Anterior cingulate cortex (tissue), 58 donors: ENCODE measurements at places on chromosomes 4 and X.

DNA sequence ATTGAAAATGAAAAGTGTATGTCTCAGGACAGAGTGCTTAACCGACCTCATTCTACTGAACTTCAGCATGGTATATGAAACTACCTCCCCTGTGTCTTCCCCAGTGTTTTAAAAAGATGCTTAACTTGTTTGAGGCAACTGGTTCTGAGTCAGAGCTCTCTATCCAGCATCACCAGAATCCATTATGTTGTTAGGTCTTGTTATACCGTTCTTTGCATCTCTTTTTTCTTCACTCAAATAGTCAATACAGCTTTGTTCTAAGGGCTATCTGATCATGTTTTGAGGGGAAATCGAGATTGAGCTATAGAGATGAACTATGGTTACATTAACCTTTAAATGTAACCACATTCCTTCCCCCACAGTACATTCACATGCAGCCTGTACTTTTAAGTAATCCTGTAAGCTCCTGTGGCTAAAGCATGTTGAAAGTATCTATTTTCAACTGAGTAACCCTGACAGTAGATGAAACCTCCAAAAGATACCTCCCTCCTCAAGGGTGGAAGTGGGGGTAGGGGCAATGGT is 514.4 kb downstream of the RPA4 start:
- no peak for DNase-seq

- DNase-seq, result no peak
Observed at GRCh38 chr4:102640669-102641068, 120.1 kb downstream of the MANBA start.

GRCh38 chr4:106618956-106619355 is 250.4 kb upstream of the GIMD1 start:
- DNase-seq, result no peak

DNA sequence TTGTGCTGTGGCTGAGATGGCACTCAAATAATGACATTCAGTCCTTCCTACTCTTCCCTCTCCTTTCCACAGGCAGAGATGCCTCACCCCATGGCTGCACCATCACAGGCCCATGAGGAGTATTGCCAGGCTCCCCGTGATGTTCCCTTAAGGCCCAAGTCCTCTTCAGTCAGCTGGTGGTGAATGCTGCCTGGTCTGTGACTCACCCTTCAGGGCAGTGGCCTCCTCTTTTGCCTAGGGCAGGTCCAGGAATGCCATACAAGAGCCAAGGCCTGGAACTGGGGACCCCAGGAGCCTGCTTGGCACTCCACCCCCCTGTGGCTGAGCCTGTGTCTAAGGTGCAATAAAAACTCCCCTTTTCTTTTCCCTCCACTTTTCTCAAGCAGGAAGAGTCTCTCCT is 144.2 kb upstream of the GEMIN8 start:
- no peak for DNase-seq

- no peak for DNase-seq
Observed at GRCh38 chr4:160276785-160277325, 1174.0 kb downstream of the RAPGEF2 start.

DNA sequence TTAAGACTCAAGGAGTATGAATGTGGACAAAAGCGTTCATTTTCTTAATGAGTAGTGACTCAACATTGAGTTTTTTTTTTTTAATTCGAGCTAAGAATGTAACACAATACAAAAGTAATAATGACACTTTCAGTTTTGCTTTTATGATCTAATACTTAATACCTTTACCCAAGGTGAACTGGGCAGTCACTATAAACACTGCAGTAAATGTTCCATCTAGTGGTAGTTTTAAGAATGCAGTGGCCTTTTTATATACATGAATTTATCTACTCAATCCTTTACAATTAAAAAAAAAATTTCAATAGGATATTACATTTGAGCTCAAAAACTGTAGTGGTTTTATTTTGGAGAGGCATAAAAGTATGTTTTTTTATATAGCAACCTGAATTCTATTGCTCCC is 33.9 kb downstream of the PDK3 start:
- DNase-seq, result no peak

- DNase-seq, result no peak
Observed at GRCh38 chr4:155411546-155411945, 34.8 kb upstream of the MAP9 start.

GRCh38 chr4:129189630-129190029 is 93.7 kb downstream of the C4orf33 start:
- no peak for DNase-seq

DNA sequence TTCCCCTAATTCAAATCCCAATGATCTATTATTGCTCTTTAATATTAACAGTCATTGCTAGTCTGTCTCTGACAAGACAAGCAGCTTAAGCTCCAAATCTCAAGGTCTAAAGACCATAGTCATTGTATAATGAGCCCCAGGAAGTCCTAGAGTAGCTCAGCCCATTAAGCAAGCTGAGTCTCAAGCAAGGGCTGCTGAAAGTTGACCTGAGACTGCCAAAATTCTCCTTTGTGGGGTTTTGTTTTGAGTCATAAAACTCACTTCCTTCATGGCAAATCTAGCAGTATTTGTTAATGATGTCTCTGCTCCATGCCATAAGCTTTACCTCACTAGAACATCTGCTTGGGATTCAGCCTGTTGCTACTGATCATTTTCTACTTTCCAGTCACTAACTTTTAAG is 313.2 kb downstream of the ANTXR2 start:
- no peak for DNase-seq

GRCh38 chrX:153732401-153732800 is 7.7 kb downstream of the ABCD1 start:
- DNase-seq, result no peak

DNA sequence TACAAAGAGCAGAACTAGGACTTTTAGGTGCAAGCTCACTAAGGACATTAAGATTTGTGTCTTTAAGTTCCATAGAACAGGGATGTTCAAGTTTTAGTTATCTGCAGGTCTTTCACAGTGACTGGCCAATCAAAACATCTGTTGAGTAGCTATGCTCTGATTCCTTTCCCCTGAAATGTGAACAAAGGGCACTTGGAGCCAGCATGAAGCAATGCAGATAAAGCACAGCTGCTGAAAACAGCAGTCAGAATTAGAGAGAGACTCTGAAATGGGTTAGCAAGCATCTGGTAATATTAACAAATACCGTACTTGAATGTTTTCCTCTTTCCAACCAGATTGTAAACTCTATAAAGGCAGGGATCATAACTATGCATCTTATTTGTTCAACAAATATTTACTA is 276.9 kb downstream of the RAB28 start:
- no peak for DNase-seq

DNA sequence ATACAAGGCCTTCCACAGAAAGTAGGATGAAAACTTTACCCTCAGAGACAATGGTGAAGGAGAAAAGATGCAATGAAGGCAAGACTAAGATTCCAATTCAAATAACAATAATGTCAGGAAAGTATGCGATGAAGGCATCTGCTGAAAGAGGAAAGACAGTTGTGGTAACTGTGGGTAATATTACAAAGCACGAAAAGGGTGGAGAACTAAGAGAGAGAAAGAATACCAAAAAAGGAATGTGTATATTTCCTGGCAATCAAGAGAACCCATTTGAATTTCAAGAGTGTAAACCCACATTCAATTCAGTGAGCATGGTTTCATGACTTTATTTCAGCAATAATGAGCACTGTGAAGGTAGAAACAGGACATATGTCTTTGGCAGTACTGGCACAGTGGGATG is 225.5 kb downstream of the PALLD start:
- DNase-seq, result no peak
